Activated CD4-positive, alpha-beta memory T cell treated with anti-CD3 and anti-CD28 coated beads for 36 hours (primary cell): ENCODE measurements at places on chromosomes 16 and 17. TPM values are rescaled to one million over a fixed set of nuclear protein-coding genes. Genes with fewer than 3 reads are reported as not detected.

Gene CHD9NB
- not detected for total RNA-seq

Gene HS3ST6
- total RNA-seq = not detected

Gene ABCA5
- 12.8 TPM for total RNA-seq

Gene TMEM238L
- total RNA-seq = not detected

Gene MAP2K6
- 2.2 TPM for total RNA-seq
